CD4-positive, alpha-beta T cell treated with Interleukin-15 for 1 hour (primary cell): ENCODE measurements at places on chromosomes 16 and 17.

DNA sequence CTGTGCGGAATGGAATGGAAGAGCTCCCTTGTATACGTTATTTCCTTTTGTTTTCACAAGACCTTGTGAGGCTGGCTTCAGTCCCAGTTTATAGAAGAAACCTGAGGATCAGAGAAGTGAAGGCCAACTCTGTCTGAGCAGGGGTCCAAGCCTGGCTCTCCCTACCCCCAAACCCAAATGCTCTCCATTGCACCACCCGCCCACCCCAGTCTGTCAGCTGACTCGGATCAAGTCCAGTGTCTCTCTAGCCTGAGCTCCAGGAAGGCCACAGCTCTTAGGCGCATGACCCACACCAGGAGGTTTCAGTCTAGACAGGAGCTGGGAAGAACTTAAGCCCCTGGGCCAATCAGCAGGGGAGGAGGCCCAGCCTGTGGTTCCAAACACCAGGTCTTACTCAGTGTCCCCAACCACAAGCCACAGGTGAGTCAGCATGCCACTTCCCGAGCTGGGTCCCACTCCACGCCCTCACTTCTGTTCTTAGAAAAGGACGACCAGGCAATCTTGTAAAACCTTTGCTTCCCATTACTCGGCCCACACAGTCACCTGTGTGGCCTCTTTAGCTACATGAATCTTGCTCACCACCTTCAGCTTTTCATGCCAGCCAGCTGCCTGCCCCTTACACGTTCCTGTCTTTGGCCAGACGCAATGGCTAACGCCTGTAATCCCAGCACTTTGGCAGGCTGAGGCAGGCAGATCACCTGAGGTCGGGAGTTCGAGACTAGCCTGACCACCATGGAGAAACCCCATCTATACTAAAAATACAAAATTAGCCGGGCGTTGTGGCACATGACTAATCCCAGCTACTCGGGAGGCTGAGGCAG is 27.8 kb downstream of the TK2 start:
- peak; percentile 84 for DNase-seq

- DNase-seq = no peak
Observed at GRCh38 chr16:70608521-70608920, 37.8 kb upstream of the IL34 start.

GRCh38 chr16:83737729-83738354 is 69.9 kb upstream of the HSBP1 start:
- DNase-seq = no peak

GRCh38 chr17:44210342-44211192 is 8.9 kb downstream of the UBTF start:
- DNase-seq = peak; percentile 92

GRCh38 chr17:2647957-2648356 is 54.5 kb downstream of the PAFAH1B1 start:
- no peak for DNase-seq

DNA sequence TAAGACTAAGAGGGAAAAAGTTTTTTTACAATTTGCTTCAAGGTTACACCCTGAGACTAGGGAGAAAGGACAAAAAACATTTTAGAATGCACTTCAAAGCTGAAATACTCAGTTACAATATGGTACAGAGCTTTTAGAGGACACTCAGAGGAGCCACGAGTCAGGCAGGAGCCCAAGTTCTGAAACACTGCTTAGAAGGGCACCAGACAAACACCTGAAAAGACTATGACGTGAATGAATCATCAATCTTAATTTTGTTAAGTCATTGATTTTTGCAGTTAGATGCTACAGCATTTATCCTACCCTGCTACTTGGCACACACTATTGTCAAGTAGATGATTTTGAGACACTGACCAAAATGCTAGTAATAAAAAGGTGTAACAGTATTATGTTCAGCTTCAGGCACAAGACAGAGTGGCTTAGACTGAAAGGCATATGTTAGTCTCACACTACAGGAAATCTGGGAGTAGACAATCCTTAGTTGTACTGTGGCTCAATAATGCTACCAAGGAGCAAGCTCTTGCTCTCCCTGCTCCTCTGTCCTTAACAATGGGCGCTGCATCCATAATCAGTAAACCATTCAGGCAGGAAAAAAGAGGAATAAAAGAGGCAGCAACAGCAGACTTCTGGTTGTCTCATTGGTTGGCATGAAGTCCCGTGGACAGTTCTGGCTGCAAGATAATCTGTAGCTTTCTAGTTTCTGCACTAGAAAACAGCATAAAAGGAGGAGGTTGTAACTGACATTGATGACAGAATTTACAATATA is 151.8 kb downstream of the ABCA8 start:
- no peak for DNase-seq

- no peak for DNase-seq
Observed at GRCh38 chr16:53812914-53813313, 109.0 kb downstream of the FTO start.

DNA sequence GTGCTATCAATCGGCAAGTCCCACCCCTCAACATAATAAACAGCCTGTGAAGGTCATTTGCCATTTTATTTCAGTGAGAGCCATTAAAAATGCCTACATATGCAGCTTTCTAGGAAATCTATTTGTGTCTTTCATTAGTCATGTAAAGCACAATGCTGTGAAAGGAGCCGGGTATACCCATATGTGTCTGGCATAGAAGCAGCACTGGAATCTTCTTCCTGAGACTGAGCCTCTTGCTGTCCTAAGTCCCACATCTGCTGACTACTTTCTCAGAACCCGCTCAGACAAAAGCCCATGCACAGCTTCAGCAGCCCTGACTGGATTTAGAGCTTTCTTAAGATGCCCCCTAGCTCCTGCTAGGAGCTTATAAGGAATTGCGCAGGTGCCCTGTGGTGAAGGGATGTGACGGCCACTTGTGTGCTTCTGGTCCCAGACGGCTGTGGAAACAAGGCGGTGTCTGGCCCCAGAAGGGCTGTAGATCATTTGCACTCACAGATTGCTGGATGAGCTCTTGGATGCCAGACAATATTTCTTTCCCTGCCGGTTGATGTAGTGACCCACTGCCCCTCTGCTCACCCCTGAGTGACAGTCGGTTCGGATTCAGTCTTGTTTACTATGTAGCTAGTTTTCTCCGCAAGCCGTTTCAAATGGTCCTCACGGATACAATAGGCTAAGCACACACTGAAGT is 172.2 kb downstream of the ANKFN1 start:
- no peak for DNase-seq

- no peak for DNase-seq
Observed at GRCh38 chr16:7086822-7087616, 245.6 kb upstream of the RBFOX1 start.

DNA sequence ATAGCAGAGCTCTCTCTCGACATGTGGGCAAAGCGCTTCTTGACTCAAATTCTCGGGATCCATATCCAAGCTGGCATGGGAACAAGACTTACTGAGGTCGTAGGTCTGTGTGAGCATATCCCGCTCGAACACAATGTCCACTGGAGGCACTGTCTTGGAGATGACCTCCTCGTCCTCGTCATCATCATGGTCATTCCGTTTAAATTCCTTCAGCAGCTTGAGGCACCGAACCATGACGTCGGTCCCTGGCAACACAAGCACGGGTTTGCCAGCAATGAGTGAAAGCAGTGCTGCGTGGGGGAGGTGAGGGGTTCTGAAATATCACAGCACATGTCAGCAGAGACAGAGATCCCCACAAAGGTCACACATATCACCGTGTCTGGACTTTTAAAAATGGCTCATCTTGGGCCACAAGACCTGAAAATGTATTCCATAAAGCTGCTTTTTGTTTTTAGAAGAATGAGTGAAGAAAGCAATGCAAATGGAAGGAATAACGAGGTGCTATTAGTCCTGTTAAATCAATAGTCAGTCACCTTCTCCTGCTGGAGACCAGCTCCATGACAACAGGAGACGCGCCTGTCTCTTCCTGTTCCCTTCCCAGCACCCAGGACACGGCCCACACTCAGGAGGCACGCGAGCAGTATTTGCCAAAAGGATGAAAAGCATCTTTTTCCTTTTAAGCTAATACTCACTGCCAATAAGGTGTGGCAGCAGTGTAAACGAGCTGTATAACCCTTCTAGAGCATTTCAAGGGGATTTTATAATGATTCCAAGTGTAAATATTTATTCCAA is 37.9 kb downstream of the GTF3C1 start:
- no peak for DNase-seq

DNA sequence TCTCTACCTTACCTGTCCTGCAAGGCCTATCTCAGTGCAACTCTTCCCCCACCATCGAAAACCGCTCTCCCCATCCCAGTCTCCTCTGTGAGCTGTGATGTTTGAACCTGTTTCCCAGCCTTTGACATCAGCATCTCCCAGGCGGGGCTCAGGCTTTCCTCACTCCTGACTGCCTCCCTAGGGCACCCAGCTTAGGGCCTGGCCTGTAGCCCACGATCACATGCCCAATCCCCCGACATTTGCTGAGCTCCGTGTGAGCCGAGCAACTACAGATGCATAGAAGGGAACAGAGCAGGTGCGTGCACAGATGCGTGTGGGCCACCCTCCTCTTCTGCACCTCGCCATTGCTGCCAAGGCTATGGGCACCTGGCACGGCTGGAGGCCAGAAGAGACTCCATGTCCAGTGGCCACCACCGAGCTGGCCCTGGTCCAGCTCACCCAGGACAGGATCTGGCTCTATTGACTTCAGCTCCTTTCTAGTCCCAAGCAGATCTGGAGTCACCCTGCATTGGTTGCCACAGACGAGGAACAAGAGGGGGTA is 35.5 kb upstream of the CMIP start:
- no peak for DNase-seq

DNA sequence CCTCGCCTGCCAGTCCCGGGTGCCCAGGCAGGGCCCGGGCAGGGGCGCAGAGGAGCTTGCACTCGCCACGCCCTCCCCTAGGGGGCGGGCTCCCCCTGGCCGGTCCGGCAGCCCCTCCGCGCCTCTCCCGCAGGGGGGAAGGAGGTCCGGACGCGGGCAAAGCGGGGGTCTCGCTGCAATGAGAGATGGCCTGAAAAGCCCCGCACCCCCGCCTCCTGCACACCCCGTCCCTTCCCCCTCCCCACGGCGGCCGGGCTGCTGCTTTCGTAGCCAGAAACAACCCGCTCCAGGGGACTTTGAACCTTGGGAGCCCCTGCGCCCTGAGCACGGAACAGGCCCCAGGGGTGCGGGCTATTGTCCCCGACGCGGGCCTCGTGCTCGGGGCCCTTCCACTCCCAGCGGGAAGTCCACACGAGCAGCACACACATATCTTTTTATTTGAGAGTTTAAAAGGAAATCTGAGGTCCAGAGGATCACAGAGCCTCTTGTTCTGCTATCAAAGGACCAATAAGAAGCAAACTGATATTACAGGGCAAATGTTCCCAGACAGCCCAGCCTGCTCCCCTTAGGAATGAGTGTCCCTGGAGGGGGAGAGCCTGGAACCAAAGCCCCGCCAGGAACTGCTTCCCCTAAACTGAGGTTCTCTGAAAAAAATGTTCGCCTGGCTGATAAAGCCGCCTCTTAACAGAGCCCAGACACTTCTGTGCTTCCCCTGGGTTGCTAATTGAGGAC is 5.8 kb upstream of the CBX4 start:
- DNase-seq = no peak

DNA sequence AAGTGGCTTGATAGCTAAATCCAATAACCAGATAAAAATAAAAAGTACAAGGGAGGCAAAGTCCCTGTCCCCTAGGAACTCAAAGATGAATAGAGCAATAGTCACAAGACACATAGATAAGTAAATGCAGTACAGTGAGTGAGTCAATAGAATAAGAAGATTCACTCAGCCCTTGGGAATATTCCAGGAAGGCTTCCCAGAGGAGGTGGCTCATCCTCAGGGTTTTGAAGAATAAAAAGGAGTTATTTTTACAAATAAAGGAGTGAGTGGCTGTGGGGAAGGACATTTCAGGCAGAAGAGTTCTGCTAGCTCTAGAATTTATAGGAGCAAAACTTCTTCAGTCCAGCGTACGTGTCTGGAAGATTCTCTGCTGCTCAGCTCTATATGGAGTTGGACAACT is 177.4 kb upstream of the SDK2 start:
- no peak for DNase-seq

DNA sequence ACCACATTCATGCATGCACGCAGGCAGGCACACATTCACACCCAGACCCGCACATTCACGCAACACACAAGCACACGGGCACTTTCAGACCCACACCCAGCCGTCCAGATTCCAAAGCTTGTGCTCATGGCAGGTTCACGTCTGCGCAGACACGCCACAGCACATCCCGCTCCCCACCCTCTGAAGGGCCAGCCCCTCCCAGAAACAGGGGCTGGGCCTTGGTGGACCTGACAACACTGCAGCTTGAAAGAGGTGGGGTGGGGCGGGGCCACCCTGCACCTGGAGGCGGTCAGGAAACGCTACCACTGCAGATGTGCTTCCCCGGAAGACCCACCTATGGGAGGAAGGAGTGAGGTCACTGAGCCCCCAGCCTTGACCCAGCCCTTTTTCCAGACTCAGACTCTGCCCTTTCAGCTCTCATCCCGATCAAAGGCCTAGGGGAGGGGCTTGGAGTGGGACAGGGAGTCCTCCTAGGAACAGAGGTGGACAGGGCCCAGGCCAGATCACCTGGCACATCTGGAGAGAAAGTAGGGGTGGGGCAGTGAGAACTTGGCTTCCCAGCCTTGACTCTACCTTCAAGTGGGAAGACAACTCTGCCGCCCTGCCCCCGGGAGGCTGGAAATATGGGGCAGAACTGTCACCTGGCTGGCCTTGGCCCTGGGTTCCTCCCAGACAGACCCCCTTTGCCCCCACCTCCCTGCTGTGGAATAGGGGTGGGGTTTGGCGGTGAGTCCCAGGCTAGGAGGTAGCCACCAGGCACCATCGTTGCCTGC is 11.0 kb downstream of the P3H4 start:
- DNase-seq = peak; percentile 23

GRCh38 chr16:87264634-87265033 is 52.6 kb downstream of the C16orf95 start:
- DNase-seq = no peak

DNA sequence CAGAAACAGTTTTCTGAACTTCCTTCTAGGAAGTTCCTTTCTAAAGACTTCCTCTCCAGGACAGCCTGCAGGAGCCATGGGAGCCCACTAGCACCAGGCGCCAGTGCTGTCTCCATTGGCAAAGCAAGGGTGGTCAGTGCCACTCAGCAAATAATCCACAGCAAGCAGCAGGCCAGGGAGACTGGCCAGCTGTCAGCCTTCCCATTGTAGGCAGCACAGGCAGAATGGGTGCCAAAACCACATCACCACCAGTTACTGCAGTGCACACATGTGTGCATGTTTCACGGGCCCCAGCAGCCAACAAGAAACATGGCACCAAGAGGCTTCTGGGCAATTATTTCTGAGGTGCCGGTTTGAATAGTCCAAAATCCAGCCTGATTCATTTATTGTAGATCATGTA is 26.7 kb downstream of the DNASE1 start:
- DNase-seq = no peak

DNA sequence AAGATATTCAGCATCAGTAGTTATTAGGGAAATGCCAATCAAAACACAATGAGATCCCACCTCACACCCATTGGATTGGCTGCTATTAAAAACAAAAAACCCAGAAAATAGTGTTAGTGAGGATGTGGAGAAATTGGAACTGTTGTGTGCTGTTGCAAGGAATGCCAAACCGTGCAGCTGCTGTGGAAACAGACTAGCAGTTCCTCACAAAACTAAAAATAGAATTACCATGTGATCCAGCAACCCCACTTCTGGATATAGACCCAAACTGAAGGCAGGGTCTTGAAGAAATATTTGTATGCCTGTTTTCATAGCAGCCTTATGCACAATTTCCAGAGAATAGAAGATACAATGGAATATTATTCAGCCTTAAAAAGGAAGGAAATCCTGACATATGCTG is 46.0 kb downstream of the FOXK2 start:
- no peak for DNase-seq
